ENCODE measurements at places on chromosomes 2 and 18. TPM values are rescaled to one million over a fixed set of nuclear protein-coding genes. Genes with fewer than 3 reads are reported as not detected.

DNA sequence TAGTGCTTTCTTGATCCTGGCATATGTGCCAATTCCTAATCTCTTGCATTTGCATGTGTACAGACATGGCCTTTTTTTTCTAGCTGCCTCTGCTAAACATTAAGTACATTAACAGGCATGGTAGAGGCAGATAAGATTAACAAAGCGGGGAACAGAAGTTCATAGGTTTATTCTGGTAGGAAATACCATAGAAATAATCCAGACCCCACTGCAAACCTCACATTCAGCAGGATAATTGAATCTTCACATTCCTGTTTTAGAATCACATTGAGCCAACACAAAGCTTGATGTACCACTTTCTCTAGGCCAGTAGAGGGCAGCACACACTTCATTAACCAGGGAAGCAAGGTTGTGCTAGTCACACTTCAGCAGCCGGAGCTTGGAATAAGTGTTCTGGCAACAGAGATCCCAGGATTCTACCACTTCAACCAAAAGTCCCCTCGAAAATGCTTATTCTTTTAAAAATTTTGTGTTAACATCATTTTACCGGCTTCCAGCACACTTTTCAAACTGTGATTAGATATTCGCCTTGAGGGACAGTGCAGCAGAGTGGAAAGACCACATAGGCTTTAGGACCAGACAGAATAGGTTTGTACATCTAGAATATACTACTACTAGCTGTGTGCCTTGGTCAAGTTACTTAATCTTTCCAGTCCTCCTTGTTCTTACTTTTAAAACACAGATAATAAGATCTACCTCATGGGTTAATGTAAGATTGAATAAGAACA is 420.2 kb upstream of the CHST9 start:
- DNase-seq = peak; percentile 58

DNA sequence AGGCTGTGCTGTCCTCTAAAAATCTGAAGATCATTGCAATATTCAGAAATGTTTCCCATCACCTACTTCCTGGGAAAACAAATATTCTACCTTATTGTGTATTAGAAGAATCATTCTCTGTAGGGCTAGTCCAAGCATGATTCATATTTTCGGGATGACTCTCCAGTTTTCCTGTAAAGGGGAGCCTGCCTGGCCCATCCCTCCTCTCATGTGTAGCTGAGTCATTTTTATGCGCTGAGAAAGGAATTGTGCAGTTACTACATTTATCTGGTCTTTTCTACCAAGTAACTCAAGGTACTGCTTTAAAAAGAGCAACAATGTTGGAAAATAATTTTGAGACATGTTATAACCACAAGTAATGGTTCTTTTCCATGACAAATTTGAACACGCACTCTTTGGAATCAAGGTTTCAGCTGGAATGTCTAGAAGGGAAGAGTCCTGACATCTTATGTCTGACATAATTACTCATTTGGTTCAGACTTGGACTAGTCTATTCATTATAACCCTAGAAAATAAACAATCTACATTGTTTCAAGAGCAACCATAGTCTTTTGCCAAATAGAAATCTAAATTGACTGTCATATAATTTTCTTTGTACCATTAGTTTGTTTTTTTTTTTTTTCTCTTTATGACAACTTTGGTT is 6.6 kb downstream of the DSG3 start:
- DNase-seq = no peak

DNA sequence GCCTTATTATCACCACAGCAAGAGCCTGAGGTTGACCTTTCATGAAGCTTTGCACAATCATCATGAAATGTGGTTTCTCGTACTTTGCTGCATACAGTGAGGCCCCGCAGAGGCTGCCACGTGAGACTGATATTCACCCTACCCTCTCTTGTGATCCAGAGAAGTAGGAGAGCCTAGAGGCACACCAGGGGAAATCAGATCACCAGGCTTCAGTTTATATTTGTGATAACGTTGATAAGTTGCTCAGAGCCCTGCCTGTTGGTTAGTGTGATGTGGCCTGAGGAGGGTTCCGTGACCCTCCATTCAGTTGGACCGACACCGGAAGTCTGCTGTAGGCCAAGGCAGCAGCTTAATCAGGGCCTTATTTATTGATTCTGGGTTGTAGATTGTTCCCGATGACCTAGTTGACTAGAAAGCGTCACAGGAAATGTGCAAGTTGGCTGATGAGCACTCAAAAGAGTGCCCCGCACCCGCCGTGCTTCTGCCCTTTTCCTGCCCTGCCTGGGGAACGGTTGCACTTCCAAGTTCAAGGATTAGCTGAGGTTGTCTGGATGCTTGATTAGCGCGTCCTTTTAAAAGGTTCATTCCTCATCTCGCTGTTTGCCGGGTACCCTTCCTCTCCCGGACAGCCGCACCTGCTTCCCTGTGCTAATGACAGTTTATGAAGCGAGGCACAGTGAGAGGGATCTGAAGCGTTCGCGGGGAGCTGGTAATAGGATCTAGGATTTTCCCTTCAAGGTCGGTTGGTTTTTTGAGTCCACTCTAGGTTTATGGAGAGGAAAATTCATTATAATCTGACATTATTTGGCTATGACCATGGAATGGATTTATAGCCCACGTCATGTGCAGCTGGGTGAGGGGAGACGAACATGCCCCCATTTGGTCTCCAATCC is 146.4 kb downstream of the SH3RF3 start:
- no peak for DNase-seq

GRCh38 chr2:132815516-132815915 is 145.5 kb upstream of the LYPD1 start:
- no peak for DNase-seq

GRCh38 chr2:132621131-132621875 is 48.7 kb downstream of the LYPD1 start:
- no peak for DNase-seq

- no peak for DNase-seq
Observed at GRCh38 chr2:113173542-113174375, at the start of gene PSD4. TSS of gene PSD4 (plus strand) at chr2:113173971. CDS start at chr2:113182457, 8,486 bp downstream.

GRCh38 chr18:35703043-35703688 is 121.6 kb downstream of the GALNT1 start:
- DNase-seq = no peak

GRCh38 chr2:139411236-139411635 is 631.0 kb upstream of the NXPH2 start:
- no peak for DNase-seq

GRCh38 chr2:177474998-177475397 is 82.4 kb downstream of the AGPS start:
- DNase-seq = no peak

DNA sequence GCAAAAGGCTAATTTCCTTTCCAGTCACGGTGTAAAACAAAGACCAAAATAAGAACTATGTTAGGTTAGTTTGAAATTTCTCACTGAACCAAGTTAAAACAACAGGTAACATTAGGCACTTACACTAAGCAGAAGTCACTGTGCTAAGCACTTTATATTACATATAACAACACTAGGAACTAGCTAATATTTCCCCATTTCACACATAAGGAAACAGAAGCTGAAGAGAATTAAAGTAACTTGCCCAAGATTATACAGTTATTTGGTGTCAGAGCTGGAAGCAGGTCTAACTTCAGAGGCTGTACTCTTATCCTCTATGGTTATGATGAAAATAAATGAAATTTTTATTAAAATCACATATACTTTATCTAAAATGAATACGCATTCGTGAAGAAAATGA is 5.9 kb downstream of the ITSN2 start:
- no peak for DNase-seq

GRCh38 chr2:154462634-154463033 is 235.9 kb upstream of the KCNJ3 start:
- DNase-seq = no peak

DNA sequence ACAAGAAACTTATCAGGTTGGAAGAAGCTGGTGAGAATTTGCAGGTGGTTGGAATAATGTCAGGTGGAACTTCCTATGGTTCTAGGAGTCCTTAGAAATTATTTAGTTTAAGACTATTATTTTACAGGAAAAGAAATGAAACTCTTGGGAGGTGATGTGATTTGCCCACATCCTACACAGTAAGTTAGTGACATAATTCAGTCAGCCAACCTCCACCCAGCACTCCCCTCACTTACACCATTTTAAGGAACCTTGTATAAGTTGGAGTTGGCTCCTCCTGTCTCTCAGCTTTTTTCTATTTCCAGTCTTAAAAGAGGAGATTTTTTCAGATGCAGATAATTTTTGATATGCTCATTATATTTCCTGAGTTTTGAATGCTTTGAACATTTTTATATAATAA is 86.4 kb downstream of the SKA1 start:
- no peak for DNase-seq

GRCh38 chr2:25377822-25378421 is 36.2 kb upstream of the DNMT3A start:
- no peak for DNase-seq

GRCh38 chr2:152573168-152573567 is 144.1 kb downstream of the PRPF40A start:
- no peak for DNase-seq

GRCh38 chr2:1892529-1893250 is 148.4 kb upstream of the PXDN start:
- no peak for DNase-seq

DNA sequence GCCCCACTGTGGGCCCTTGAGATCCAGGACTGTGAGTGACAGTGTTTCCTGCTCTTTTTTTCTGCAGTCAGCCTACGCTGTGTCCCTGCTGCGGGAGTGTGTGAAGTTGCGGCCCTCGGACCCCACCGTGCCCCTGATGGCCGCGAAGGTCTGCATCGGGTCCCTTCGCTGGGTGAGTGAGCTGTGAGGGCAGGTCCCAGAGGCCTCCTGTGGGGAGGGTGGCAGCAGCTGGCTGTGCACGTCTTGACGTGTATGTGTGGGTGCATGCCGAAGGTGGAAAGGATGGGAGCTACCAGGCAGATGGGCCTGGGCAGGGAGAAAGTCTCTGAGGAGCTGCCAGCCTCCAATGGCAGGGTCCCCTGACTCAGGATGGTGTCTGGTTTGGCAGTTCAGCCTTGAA is 95.7 kb upstream of the MCFD2 start:
- no peak for DNase-seq

DNA sequence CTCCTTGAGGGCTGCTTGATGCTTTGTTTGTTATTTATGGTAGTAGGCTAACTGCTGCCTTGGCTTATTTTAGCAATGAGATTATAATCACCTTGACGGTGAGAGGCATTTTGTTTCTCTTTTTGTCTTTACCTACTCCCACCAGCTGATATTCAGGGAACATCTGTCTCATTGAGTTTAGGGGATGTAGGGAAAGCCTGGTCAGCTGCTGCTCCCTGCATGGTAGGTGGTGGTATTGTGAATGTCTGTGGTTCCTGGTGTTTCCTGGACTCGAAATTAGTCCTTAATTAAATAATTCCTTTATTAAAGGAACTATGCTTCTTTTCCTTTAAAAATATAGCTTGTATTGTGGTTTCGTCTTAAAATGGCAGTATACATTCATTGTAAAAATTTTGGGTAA is 77.8 kb downstream of the ADAM23 start:
- no peak for DNase-seq

DNA sequence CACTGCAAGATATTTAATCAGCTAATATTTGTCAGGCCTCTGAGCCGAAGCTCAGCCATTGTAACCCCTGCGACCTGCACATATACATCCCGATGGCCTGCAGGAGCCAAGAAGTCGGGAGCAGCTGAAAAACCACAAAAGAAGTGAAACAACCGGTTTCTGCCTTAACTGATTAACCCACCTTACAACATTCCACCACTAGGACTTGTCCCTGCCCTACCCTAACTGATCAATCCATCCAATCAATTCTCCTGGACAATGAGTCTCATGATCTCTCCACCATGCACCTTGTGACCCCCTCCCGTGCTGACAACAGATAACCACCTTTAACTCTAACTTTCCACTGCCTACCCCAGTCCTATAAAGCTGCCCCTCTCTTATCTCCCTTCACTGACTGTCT is 945.4 kb upstream of the GYPC start:
- DNase-seq = no peak

GRCh38 chr18:35695803-35696202 is 114.3 kb downstream of the GALNT1 start:
- DNase-seq = no peak

- no peak for DNase-seq
Observed at GRCh38 chr2:241540401-241540770, 18.2 kb upstream of the BOK start.

DNA sequence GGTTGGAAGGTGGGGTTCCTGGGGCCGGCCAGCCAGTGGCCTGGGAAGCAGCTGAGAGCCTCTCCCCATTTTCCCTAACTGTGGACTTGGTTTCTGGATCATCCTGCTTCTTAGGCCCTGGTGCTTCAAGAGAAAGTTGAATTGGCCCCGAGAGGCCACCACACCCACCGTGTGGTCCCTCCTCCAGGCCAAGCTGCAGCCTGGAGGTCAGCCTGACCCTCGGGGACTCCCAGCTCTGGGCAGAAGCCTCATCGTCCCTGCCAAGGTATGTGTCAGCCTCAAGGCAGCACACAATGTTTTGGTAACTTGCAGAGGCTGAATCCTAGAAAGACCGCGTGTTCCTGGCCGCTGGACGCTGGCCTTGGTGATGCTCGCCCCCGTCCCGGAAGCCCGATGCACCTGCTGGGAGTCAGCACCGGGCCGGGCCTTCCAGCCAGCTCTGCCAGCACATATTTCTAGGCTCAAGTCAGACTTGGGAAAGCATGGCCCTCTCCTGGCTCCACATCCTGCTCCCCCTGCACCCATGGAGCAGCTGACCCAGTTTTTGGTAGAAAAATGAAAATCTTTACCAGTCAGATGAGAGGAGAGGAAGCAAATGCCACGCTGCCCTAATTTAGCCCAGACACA is 72.6 kb downstream of the ACTR2 start:
- no peak for DNase-seq

DNA sequence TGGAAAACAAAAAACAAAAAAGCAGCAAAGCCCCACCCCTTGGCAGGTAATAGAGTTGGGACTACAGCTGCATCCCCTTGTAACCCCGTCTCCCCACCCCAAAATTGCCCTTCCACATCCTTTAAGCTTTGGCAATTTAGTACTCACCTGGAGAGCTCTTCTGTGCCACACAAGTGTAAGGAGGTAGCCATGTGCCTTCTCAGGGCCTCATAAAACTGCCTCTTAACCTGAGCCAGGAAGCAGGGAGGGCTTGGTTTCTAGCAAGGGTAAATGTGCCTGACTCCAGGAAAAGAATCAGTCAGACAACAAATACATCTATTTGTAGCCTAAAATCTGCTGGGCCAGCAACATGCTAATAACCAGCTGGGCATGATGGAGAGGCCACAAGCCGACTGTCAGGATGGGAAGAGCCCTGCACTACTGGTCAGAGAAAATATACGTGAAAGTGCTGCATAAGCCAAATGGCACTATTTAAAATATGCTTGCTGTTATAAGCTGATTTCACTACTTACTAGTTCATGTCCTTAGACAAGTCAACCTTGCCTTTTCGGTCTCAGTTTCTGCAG is 46.3 kb downstream of the NOP58 start:
- no peak for DNase-seq

- DNase-seq = no peak
Observed at GRCh38 chr2:138600732-138601457, 99.3 kb downstream of the SPOPL start.

- no peak for DNase-seq
Observed at GRCh38 chr2:99674090-99674489, 184.3 kb upstream of the REV1 start.

- DNase-seq = no peak
Observed at GRCh38 chr18:21389283-21389682, 147.3 kb downstream of the GREB1L start.

GRCh38 chr2:239360421-239361310 is 40.2 kb downstream of the HDAC4 start:
- DNase-seq = no peak

KIF1A gene
- polyA plus RNA-seq = 9.5 TPM

NPHP1 gene
- polyA plus RNA-seq = 17.4 TPM

UGT1A6 gene
- 6.2 TPM for polyA plus RNA-seq

TANK gene
- 68.3 TPM for polyA plus RNA-seq

SCTR gene
- 7.4 TPM for polyA plus RNA-seq

YWHAQ gene
- 476 TPM for polyA plus RNA-seq

DAW1 gene
- polyA plus RNA-seq = 0.76 TPM

SULT1C4 gene
- polyA plus RNA-seq = 41.4 TPM

SCN9A gene
- 1.5 TPM for polyA plus RNA-seq
